NB4 (cell line): ENCODE measurements at places on chromosomes 3 and 15.
A peak's percentile ranks its signal among the peaks of the same experiment; 100 is the strongest.

DNA sequence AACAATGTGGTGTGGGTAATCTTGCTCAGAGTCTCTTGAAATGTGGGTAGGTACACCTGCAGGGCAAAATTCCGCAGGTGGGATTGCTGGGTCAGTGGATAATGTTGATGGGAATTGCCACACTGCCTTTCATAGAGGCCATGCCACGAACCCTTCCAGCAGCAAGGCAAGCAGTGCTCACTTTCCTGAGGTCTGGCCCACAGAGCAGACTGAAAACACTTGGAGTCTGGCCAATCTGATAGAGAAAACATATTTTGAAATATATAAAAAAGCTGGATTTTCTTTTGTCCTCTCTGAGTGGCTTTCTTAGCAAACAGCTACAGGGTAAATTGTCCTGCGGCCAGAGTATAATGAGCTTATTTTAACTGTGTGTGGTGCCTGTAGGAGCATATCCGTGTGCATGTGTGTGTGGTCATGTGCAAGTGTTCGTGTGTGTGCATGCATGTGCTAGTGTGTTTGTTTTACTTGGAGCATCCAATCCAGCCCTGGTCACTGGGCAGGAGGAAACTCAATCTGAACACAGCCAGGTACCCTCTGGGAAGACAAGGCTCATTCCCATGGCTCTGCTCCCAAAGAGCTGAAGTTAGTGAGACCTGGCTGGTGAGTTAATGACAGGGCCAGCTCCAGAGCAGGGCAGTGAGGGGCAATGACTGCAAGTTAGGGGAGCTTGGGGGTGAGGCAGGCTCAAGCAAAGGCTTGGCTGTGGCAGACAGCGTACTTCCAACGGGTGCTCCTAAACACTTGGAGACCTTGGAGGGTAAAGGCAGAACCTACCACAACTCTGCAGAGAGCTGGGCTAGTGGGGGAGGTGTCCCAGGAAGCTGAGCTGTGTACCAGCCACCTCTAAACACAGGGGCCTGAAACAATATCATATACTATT, 91.3 kb downstream of the PLXNA1 start:
- peak; percentile 7 for DNase-seq

DNA sequence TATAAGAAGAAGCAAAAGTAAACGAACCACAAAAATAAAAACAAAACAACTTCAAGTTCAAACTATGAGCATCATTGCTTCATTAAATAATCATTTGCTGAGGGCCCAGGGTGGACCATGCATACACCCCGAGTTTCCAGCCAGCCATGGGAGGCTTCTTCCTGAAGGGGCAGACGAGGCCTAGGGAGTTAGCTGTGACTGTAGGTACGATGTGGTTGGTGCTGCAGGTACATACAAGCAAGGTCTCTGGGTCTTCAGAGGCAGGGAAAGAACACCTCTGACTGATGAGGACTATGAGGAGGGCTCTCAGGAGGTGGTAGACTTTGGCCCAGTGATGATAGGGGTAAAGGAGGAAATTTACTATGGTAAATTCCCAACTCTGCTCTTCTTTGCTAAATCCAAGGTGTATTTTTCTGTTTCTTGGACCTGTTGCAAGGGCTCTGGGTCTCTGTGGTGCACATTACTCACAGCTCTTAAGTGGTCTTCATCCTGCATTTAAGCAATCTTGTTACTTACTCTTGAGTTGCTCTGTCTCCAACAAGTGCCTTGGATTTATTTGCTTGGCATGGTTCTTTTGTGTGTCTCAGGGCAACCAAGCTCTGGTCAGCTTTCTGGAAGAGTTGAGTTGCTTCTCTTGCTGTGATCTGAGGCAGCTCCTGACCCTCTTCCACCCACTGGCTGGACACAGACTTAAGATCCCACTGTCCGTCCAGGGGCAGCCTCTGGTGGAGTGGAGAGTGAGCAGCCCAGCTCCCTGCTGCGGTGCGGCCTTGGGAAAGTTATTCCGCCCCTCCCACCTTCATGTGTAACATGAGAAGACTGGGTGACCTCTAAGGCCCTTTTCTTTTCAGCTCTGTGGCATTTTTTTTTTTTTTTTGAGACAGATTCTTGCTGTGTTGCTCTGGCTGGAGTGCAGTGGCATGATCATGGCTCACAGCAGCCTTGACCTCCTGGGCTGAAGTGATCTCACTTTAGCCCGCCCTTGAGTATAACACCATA, 56.1 kb upstream of the KIF23 start:
- DNase-seq: no peak

- no peak for DNase-seq
Measured at GRCh38 chr3:122932251-122932967, 95.2 kb downstream of the SEMA5B start.

- DNase-seq: peak; percentile 33
Measured at GRCh38 chr3:43503067-43503728, 118.6 kb downstream of the ANO10 start.

DNA sequence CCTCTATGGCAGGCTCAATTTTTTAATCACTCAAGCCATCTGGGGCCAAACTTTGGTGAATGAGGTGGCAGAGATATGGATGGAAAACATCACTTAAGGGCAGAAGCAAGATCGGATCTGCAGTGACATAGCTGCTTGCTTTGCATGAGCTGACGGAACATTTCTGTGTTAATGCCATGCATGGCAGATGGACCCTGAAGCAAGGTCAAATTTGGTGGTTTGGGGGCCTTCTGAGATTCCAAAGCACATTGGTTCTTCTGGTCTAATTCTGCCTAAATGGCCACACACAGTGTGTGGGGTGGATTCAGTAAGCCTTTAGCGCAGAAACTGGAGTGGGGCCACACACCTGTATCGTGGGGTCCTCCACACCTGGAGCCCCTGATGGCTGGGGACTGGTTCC, 38.3 kb upstream of the BCL2L10 start:
- DNase-seq: no peak

GRCh38 chr3:129593230-129593594, 13.3 kb downstream of the PLXND1 start:
- DNase-seq: no peak

DNA sequence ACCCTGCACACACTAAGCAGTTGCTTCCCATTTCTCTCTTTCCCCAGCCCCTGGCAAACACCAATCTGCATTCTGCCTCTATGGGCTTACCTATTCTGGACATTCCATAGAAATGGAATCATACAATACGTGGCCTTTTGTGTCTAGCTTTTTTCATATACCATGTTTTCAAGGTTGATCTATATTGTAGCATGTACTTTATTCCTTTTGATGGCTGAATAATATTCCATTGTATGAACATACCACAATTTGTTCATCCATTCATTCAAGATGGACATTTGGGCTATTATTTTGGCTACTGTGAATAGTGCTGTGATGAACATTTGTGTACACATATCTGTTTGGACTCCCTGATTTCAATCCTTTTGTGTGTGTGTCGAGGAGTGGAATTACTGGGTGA, 18.1 kb upstream of the ADAMTS9 start:
- no peak for DNase-seq

- DNase-seq: no peak
Measured at GRCh38 chr3:159861369-159861987, 127.2 kb upstream of the IL12A start.

- no peak for DNase-seq
Measured at GRCh38 chr3:9078561-9079240, 115.4 kb upstream of the RAD18 start.

DNA sequence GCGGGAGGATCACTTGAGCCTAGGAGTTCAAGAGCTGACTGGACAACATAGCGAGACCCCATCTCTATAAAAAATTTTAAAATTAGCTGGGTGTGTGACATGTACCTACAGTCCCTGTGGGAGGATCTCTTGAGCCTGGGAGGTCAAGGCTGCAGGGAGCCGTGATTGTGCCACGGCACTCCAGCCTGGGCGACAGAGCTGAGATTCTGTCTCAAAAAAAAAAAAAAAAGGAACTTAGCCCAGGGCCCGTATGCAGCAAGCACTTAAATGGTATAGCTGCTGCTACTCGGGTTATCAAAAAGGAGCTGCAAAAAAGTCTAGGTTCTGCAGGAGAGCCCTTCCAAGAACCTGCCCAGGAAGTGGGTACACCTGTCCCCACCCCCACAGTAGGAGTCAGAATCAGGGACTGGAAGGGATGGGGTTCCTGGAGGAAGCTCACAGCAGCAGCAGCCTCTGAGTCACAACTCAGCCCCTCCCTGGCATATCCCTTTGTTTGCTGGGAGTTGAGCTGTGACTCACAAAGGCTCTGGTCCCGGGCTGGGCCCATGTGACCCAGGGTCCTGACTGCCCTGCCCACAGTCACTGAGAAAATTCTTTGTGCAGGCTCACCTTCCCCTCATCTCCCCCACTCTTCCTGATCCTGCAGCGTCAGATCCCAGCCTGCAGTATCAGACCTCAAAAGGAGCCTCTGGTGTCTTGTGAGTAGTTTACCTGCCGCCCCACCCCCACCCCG, at the start of gene SPATA12:
SPATA12 (plus strand) TSS at position 576 of the 733 bp plus-strand sequence. CDS start 13,031 bp downstream, outside the sequence.
- DNase-seq: peak; percentile 71

GRCh38 chr3:77102951-77103769, 63.3 kb downstream of the ROBO2 start:
- no peak for DNase-seq

DNA sequence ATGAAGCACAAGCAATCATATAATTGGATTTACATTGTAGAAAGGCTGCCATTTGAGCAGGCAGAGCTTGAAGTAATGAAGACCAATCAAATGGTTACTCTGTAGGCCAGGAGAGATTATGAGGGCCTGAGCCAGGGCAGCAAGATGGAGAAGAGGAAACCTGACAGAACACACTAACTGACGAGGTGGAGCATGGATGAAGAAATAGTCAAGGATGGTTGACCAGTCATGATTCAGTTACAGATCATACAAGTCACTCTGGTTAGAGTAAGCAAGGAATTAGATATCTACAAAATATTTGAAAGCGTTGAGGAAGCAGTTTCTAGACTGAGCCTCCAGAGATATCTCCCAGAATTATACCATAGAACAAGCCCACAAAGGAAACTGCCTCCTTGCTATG, 101.8 kb upstream of the THSD4 start:
- no peak for DNase-seq

DNA sequence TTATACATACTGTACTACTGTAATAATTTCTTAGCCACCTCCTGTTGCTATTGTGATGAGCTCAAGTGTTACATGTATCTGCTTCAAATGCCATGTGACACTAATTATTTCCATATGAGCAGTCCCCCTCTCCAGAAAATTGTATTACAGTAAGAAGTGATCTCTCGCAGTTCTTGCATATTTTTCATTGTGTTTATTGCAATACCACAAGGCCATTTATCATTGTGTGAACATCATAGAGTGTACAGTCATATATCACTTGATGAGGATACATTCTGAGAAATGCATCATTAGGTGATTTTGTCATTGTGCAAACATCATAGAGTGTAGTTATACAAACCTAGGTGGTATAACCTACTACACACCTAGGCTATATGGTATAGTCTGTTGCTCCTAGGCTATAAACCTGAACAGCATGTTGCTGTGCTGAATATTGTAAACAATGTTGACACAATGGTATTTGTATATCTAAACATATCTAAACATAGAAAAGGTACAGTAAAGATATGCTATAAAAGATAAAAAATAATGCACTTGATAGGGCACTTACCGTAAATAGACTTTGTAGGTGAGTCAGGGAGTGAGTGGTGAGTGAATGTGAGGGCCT, 189.6 kb upstream of the MLF1 start:
- no peak for DNase-seq

GRCh38 chr15:48076454-48076853, 44.3 kb upstream of the SLC24A5 start:
- DNase-seq: no peak

GRCh38 chr3:16102905-16103364, 71.5 kb upstream of the GALNT15 start:
- DNase-seq: no peak

DNA sequence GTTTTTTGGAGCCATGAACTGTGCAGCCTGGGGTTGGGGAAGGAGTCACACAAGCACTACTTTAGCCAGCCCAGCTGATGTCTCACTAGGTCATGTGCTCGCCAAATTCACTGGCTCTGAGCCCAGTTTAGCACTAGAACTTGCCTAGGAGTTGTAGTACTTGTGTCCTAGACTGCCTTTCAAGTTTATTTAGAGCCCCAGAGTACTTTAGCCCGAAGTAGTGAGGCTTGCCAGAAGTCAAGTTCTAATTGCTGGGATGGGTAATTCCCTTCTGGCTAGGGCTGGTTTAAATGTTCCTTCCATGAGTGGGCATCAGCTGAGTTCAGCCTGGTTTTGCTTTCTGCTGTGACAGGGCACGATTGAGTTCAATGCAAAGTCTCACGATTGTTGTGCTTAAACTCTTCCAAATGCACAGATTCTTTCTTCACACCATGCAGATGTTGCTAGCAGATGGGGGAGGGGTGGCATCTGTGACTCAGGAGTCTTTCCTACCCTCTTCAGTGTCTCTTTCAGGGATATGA, 228.2 kb upstream of the ZPLD1 start:
- DNase-seq: no peak

GRCh38 chr3:171883893-171884279, 40.7 kb downstream of the TMEM212 start:
- no peak for DNase-seq

- DNase-seq: peak; percentile 8
Measured at GRCh38 chr3:60202052-60202726, 1049.1 kb downstream of the FHIT start.

GRCh38 chr15:77426377-77426776, 5.7 kb downstream of the HMG20A start:
- no peak for DNase-seq

DNA sequence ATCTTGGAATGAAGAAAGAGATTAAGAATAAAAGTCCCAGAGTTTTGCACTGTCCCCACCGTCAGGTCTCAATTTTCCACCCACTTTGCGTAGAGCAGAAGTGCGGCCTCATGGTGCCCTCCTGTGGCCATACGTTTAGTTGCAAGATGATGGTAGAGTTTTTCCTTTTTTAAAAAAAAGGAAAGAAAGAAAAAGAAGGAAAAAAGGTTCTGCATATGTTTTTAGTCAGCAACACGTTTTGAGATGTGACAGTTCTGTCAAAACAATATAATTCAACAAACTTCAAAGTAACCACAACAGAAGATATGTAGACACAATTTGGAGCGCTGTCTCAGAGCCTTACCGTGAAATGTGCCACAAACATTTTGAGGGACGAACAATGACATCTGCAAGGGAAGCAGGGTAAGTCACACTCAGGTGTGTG, 24.6 kb downstream of the EBLN2 start:
- peak; percentile 53 for DNase-seq

DNA sequence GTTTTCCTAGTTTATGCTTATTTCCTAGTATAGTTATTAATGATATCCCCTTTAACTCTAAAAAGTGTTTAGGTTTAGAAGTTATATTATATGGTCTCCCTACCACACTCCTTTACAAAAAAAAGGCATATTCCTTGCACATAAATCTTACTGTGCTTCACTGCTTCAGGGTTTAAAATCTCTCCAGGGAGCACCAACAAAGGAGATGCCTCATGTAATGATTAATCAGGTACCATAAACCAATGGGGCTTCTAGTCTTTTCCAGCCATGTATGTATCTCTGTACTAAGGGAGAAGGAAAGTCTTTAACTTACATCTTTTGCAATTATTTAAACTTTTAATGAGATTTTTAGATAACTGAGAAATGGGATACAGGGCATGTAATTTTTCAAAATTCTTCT, 91.5 kb upstream of the RBMS3 start:
- DNase-seq: no peak

DNA sequence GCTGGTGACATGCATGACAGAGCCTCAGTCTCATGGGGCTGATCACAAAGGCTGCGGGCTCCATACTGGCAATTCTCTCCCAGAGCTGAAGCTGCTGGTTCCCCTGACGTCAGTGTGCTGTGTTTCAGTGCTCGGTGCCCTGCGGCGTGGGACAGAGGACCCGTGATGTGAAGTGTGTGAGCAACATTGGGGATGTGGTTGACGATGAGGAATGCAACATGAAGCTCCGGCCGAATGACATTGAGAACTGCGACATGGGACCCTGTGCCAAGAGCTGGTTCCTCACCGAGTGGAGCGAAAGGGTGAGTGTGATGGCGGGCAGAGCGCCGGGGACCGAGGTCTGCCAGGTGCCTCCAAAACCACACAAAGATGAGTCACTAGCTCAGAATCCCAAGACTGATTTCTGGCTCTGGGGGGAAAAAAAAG, 62.0 kb upstream of the NR2E3 start:
- no peak for DNase-seq
